Activated T-cell treated with anti-CD3 and anti-CD28 coated beads for 48 hours (primary cell): ENCODE measurements at places on chromosomes 5 and 9.

- DNase-seq = no peak
These were observed 296.5 kb upstream of the ITGA1 start for GRCh38 chr5:52491071-52491787.

GRCh38 chr9:1759009-1759408 is 256.1 kb upstream of the SMARCA2 start:
- DNase-seq = no peak

- no peak for DNase-seq
These were observed 80.9 kb upstream of the SNX2 start for GRCh38 chr5:122693963-122694362.

DNA sequence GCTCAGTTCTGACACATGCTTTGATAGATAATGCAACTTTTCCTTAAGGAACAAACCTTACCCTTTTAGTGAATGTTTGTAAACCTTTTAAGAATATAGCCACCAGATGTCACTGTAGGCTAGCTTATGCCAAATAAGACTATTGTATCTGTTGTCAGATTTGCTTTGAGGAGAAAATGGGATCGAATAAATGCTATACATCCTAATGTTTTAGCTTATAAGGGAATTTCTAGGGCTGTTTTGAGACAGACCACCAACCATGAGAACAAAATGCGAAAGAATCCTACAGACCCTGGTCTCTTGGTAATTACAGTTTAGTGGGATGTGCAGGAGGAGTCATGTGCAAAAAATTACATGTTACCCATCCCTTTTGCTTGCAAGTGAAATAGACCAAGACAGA is 127.6 kb upstream of the NMUR2 start:
- no peak for DNase-seq

- DNase-seq = no peak
These were observed 98.5 kb upstream of the LMX1B start for GRCh38 chr9:126515001-126515872.
